ENCODE measurements at places on chromosomes 12 and 14.

DNA sequence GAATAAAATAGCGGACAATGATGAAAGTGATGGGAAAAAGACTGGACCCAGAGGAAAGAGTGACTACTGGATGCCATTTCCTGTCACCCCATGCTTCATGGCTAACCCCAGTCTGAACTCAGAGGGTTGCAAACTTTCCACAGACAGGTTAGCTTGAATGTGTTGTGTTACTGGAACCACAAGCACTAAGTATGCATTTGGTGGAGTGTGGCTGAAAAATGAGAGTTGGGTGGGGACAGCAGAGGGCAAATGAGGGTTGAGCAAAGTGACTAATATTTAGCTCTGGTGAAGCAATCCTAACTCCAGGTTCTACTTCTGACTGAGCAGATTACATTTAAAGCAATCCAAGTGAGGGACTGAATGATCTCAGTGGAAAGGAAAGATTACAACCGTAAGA is 1.6 kb downstream of the SLC16A7 start:
- DNase-seq, result peak; percentile 86

GRCh38 chr14:67265131-67265530 is 23.9 kb downstream of the PALS1 start:
- peak; percentile 70 for DNase-seq

DNA sequence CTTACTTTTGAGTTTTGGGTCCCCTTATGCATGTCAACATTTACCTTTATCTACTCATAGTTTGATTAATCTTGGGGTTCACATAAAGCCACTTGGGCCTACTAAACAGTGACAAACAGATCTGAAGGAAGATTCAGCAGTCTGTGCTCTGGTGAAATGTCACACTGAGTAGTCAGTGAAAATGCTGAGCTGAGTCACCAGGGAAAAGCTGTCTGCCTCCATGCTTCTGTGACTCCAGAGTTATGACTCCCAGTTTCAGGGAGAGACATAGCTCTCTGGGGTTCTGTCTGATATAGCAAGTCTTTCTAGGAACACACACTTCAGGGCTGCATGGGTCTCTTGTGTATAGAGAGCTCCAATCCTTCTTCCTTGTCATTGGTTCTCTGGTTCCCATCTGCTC is 406.3 kb upstream of the FAR2 start:
- DNase-seq, result peak; percentile 10

DNA sequence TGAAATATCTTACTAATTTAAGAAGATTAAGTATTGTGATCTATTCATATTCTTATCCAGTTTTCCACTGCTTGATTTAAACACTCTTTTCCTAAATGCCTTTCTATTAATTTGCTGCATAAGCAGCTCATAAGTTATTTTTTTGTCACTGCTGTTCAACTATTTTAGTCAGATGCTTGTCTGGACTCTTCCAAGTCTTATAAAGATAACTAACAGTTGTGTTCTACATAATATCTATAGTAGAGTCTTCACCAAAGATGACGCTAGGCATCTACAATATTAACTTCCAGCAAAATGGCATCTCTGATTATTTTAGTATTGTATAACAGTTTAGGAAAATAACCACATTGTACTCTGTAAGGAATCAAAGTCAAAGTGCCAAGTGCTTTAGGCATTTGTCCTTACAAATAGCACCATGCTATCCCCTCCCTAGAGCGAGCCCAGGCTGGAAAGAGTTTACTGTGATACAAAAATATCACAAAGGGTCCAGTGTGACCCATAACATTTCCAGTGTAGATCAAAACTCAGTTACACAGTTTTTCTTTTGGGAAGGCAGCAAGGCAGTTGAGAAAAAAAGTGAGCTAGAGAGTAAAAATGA is 98.2 kb downstream of the DENND5B start:
- no peak for DNase-seq

- DNase-seq, result no peak
Measured at GRCh38 chr12:111056618-111057521, 136.5 kb upstream of the MYL2 start.

DNA sequence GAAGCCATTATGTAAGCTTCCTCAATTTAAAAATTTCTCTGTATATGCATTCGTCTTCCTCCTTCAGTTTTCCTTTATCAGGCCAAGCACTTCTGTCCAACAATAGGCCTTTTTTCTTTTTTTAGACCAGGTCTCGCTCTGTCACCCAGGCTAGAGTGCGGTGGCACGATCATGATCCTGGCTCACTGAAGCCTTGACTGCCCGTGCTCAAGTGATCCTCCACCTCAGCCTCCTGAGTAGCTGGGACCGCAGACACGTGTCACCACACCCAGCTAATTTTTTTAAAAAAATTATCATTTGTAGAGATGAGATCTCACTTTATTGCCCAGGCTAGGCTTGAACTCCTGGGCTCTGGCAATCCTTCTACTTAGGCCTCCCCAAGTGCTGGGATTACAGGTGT is 25.8 kb downstream of the TAOK3 start:
- DNase-seq, result no peak

DNA sequence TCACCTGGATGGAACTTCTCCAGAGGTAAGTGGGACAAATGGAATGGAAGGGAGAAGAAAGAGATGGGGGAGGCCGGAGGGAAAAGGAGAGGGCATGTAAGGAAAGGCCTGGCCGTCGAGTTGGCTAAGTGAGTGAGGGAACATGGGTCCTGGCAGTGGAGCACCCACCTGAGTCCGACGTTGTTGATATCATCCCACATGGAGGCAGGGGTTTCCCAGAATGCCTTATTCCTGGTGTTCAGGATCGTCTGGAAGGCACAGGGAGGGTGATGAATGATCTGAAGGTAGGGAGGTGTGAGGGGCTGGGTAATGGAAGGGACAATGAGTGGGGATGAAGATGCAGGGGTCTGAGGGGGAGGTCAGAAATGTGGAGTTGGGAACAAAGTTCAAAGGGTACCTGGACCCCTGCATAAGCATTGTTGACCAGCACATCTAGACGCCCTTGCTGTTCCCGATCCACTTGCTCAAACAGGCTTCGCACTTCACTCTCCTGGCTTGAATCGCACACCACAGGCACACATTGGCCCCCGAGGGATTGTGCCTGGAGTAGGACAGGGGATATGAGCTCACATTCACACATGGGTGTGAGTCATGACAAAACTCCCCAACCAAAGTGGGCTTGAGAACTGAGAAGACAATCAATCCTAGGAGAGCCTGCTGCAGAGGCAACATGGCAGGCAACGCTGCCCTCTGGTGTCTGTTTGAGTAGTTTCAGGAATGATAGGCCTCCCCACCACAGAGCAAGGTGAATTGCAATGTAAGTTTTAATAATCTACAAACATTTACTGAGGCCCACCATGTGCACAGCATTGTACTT is 3.0 kb downstream of the DHRS1 start:
- DNase-seq, result peak; percentile 87

- DNase-seq, result no peak
Measured at GRCh38 chr12:10102322-10102721, 3.5 kb upstream of the CLEC1A start.

GRCh38 chr12:32365473-32366064 is 33.8 kb upstream of the FGD4 start:
- DNase-seq, result peak; percentile 71

DNA sequence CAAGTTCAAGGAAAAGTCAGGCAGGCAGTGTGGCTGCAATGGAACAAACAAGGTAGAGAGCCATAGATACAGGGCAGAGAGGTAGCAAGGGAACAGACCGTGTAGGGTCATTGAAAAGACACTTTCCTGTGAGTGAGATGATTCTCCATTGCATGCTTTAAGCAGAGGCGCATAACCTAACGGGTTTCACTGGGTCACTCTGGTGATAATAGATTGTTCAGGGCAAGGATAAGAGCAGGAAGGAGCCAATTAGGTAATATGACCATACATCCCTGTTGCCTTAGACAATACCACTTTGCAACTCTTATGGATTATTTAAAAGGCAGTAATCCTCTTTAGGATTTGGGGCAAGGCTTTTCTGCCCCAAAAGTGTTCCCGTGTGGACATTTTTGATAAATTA is 214.1 kb downstream of the PTPRO start:
- DNase-seq, result no peak

- peak; percentile 35 for DNase-seq
Measured at GRCh38 chr12:101570047-101570446, 24.7 kb upstream of the MYBPC1 start.

DNA sequence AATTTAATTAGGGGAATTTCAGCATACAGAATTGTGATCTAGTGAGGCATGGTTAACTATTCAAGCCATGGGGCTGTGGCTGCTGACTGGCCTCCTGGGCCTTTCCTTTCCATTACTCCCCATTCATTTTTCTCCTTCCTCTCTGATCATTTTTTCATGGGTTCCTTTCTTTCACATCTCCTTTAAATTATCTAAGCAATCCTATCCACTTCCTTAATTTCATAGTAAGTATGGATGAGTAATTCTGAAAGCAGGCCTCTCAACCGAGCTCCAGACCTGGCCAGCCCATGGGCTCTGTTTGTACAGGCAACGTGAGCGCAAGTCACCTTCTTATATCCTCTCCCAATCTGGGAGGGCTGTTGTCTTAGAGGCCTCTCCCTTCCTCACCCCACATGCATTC is 13.4 kb downstream of the CKAP4 start:
- peak; percentile 9 for DNase-seq

DNA sequence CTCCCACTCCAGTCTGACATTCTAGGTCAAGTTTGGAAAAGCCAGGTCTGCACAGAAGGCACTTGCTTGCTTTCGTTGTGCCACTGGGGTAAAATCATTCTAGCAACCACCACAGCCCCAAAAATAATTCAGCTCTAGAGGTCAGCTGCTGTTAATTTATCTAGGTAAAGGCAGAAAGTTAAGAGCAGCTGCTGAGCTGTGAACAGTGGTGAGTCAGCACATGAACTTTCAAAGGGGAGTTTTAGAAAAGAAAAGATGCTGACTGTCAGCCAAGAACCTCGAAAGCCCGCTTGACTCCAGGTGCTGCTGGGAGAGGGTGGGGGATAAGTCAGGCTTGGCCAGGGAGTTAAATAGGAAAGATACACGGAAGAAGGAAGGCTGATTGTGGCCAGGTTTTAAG is 12.7 kb downstream of the CCDC197 start:
- DNase-seq, result peak; percentile 59

- DNase-seq, result peak; percentile 72
Measured at GRCh38 chr14:37145395-37145794, 27.0 kb downstream of the SLC25A21 start.

DNA sequence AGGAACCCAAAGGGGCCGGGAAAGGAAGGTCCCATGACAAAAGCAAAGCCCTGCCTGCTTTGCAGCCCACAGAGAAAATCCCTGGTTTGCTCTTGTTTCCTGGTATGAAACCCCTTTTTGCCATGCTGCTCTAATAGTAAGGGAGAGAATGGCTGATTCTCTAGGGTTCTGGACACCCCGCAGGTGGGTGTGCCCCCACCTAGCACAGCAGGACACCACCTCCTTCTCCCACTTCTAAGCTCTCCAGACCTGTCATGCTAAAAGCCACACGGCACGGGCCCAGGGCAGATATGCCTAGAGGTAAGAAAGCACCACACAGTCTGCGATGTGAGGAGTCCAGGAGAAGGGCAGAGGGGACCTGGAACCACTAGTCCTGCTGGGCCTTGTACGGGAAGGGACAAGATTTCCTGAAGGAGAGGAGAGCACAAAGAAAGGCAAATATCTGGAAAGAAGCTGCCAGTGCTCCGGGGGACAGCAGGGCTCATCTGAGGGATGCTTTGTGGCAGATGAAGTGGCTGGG is 113.3 kb downstream of the BCL11B start:
- no peak for DNase-seq

- DNase-seq, result peak; percentile 23
Measured at GRCh38 chr14:81990312-81990761, 456.7 kb upstream of the SEL1L start.

DNA sequence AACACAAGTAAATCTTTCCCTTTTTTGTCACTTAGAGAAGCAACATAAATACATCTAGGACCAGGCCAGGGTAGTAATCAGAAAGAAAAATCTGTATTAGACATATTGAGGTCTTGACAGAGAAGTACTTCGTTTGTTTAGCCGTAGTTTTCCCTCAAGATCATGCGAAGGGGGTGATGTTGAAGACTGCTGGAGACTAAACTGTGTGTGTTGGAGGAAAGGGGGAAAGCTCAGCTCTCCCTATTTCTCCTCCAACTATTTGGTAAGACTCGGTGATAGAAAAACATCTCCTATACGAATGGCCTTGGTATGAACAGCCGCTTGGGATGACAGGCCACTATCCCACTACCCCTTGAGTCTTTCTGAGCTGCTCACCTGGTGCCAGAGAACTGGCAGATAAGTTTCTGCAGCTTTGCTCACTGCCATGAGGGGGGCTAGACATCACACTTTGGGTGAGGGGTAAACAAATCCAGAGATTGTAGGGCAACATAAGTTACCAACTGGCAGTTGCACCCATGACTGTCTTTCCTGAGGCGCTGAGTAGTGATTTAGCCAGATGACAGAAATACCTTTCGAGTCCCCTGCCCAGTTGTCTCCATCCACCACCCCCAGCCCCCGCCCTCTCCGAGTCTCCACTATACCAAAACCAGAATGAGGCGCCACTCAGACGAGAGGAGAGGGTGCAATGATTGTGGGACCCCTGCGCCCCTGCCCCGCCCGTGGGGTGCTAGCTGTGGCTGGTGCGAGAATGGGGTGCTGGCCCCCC is 685 bp downstream of the VAMP1 start:
- no peak for DNase-seq

DNA sequence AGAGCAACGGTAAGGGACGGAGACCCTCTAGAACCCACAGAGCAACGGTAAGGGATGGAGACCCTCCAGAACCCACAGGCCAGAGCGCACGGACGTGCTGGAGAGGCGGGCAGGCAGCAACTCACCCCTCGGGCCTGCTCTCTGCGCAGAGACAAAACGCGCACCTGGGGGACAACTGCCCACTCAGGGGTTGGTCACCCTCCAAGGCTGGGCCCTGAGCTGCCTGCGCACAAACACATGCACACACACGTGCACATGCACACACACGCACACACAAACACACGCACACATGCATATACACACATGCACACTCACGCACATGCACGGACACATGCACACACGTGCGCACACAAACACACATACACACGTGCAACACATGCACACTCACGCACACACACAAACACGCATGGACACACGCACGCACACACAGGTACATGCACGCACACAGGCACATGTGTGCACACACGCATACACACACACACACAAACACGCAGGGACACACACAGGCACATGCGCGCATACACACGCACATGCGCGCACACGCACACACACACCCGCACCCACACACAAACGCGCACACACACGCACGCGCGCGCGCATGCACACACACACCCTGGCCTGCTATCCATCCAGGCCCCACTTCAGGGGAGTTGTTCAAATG is 88.3 kb downstream of the NCOR2 start:
- no peak for DNase-seq

GRCh38 chr14:68806526-68807147 is 13.8 kb upstream of the ZFP36L1 start:
- DNase-seq, result no peak

DNA sequence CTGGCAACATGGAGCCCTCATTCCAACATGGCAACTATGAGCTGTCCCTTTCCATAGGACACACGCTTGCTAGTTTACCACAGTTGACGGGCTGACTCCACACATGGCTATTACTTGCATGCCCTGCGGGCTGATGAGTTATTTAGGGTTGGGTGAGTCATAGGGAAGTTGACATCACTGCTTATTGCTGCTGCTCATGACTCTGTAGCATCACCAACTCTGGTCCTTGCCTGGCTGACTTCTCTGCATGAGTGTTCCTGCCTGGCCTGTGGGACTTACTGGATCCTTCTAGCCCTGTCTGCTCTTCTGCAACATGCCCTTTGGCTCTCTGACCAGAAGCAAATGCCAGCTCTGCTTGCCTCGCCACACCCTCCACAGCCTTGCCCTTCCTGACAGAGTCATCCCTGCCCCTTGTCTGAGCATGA is 199.5 kb downstream of the ANO6 start:
- peak; percentile 100 for DNase-seq
